ENCODE measurements at places on chromosomes 11 and 22.

DNA sequence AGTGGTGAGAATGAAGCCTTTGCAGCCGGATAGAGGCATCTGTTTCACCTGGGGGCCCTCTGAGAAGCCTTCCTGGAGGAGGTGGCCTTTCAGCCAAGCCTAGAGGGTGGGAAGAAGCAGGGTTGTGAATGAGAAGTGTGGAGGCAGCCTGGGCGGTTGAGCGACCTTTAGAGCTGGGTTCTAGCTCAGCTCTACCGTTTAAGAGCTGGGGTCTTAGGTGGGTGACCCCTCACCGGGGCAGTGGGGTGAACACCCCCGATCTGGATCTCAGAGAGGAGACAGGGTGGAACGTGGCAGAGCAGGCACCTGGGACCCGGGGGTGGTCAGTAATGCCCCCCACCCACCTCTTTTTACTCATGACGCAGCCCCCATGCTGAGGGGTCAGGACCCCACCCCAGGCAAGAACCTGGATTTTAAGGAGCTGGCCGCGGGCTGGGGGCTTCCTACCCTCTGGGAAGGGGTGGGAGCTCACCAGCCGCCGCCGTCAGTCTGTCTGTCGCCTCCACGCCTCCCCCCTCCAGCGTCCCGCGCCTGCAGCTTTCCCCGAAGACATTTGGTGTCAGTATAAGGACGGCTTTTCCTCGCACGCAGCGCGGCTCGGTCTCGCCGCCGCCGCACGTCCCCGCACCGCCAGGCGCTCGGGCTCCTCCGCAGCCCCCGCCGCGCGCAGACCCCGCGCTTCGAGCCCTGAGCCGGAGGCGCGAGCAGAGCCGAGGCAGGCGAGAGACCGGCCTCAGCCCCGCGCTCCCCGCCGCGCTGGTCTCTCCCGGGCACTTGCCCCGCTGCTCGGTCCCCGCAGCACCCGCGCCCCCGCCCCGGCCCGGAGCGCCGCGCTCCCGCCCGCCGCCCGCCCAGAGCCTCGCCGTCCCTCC is 13.3 kb upstream of the CACNA1I start:
- ATAC-seq: no peak

- peak; percentile 79 for ATAC-seq
Observed at GRCh38 chr11:134120143-134120850, 51.4 kb downstream of the JAM3 start.

GRCh38 chr22:45891471-45891995 is 85.4 kb downstream of the WNT7B start:
- no peak for ATAC-seq

DNA sequence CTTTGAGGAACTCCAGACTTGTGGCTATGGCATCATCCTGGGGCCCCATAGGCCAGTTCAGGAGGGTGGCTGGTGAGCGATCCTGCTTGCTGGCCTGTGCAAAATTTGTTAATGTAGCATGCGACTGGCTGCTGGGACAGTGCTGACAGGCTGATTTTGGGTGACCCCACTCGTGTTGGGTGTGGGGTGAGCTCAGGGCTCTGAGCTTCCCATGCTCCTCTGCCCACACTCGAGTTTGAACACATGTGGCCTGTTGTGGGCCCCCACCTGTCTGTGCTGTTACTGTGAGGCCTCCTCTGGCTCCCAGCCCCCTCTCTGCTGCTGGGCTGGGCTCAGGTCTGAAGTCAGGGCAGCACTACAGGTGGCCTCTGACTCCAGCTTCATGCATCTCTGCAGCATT is 64.4 kb upstream of the MYEOV start:
- no peak for ATAC-seq

GRCh38 chr11:62608776-62609175 is 3.8 kb downstream of the EML3 start:
- no peak for ATAC-seq

DNA sequence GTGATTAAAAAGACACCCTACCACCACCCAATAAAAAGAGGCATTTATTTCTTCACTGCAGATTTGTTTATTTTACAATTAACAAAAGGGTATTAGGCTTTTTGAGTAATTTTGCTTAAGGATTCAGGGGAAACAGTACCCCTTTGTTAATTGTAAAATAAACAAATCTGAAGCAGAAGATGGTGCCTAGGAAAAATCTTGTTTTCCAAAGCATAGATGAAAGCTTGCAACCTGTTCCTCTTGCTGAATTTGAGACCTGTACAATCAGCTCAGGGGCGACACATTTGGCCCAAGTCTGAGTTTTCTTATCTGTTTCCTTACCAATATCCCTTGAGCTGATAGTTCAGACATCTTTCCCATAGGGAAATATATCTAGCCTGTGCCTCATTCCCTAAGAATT is 171.9 kb downstream of the GRIA4 start:
- ATAC-seq: no peak

All from SK-N-SH treated with all-trans-retinoic acid at 6 μM for 48 hours (cell line).